A549 treated with CpdA at 1 μM for 4 hours (cell line): ENCODE measurements at places on chromosomes 7 and 10. TPM values are rescaled to one million over a fixed set of nuclear protein-coding genes. Genes with fewer than 3 reads are reported as not detected.

AMPH gene
- total RNA-seq = 0.02 to 0.12 TPM in 2 of 5 replicates, not detected in the others

SSC4D gene
- total RNA-seq = 0.41 to 1.7 TPM (median 1.3 TPM) in 5 replicates

ASB10 gene
- not detected in 5 replicates for total RNA-seq

PNLIPRP1 gene
- not detected in 5 replicates for total RNA-seq

STAMBPL1 gene
- 33.9 to 37.1 TPM (median 35.1 TPM) in 5 replicates for total RNA-seq

TFR2 gene
- 2.6 to 3.4 TPM (median 2.9 TPM) in 5 replicates for total RNA-seq

SYT15B gene
- 2.6 to 4.2 TPM (median 3.0 TPM) in 5 replicates for total RNA-seq

PRXL2A gene
- total RNA-seq = 40.7 to 48.7 TPM (median 43.7 TPM) in 5 replicates

FOXI2 gene
- not detected in 5 replicates for total RNA-seq

POLR2J3 gene
- 15.3 to 41.1 TPM (median 26.1 TPM) in 5 replicates for total RNA-seq

SPDYE9 gene
- not detected in 5 replicates for total RNA-seq

STEAP4 gene
- not detected in 5 replicates for total RNA-seq

PLEKHA8 gene
- total RNA-seq = 6.3 to 6.6 TPM (median 6.4 TPM) in 5 replicates

CYP3A4 gene
- not detected in 5 replicates for total RNA-seq

PNLIP gene
- not detected in 5 replicates for total RNA-seq
